Upper lobe of left lung (tissue), 6 donors: ENCODE measurements at places on chromosomes 7 and 10. TPM values are rescaled to one million over a fixed set of nuclear protein-coding genes. Genes with fewer than 3 reads are reported as not detected.

DNAJC1 gene
- total RNA-seq, result 95.8 TPM

FAM24B gene
- 3.9 TPM for total RNA-seq

DNA sequence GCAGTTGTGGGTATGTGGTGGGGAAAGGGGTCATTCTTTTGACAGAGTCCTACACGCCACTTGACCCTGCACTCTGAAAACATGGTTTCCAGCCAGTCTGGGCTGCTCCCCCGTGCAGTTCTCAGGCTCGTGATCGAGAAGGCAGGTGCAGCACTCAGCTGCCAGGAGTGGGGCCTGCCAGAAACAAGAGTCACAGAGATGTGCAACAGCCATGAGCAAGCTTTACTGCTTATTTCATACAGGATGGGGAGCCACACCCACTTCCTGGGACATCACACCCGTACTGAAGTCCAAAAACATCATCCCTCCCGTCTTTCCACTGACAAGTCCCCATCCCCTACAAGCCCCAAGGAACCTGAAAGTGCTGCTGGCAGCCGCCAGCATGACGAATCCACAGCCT is 9.3 kb downstream of the ATG9B start:
- DNase-seq, result no peak

GRCh38 chr7:106679153-106679931 is 18.4 kb upstream of the CCDC71L start:
- DNase-seq, result no peak

- DNase-seq, result no peak
These were observed 7.6 kb downstream of the NDST2 start for GRCh38 chr10:73803680-73804286.
